Small intestine (tissue), 16 donors: ENCODE measurements at places on chromosomes 3 and 15. TPM values are rescaled to one million over a fixed set of nuclear protein-coding genes. Genes with fewer than 3 reads are reported as not detected.

Gene RTP1
- polyA plus RNA-seq, result not detected

Gene CLRN1
- 3.6 TPM for polyA plus RNA-seq

Gene NR1I2
- 37.8 TPM for polyA plus RNA-seq

Gene ROBO2
- polyA plus RNA-seq, result under 0.01 TPM

Gene GOLGA6L10
- 0.67 TPM for polyA plus RNA-seq

Gene MEIS2
- 13.2 TPM for polyA plus RNA-seq

Gene KLHL40
- polyA plus RNA-seq, result 1.1 TPM

Gene OR5K2
- not detected for polyA plus RNA-seq

Gene ZNF280D
- polyA plus RNA-seq, result 6.8 TPM

Gene PEAK1
- 1.4 TPM for polyA plus RNA-seq

Gene MESP2
- not detected for polyA plus RNA-seq

Gene EPB42
- not detected for polyA plus RNA-seq

Gene TGM5
- not detected for polyA plus RNA-seq

Gene SCAMP5
- polyA plus RNA-seq, result 78.1 TPM

Gene TMEM42
- 6.2 TPM for polyA plus RNA-seq

Gene CFAP100
- not detected for polyA plus RNA-seq

Gene SPATA12
- not detected for polyA plus RNA-seq

Gene TRPM1
- not detected for polyA plus RNA-seq

Gene CNOT10
- polyA plus RNA-seq, result 17.5 TPM

Gene SNTN
- polyA plus RNA-seq, result not detected

Gene GOLGA6A
- not detected for polyA plus RNA-seq

Gene SLC27A2
- polyA plus RNA-seq, result 15.7 TPM

Gene CACNA1D
- 8.7 TPM for polyA plus RNA-seq

Gene PIK3CB
- 19.9 TPM for polyA plus RNA-seq

Gene ADGRG7
- polyA plus RNA-seq, result 48.1 TPM

Gene PDZRN3
- polyA plus RNA-seq, result 11.9 TPM

Gene MB21D2
- polyA plus RNA-seq, result 4.9 TPM

Gene MORC1
- not detected for polyA plus RNA-seq

Gene PHLDB2
- 1.4 TPM for polyA plus RNA-seq

Gene PIK3R4
- polyA plus RNA-seq, result 19.1 TPM

Gene DZIP3
- 2.9 TPM for polyA plus RNA-seq

Gene BOC
- polyA plus RNA-seq, result 4.0 TPM

Gene STRA6
- polyA plus RNA-seq, result 0.27 TPM

Gene ULK4
- polyA plus RNA-seq, result 1.9 TPM

Gene CNTN3
- polyA plus RNA-seq, result 0.66 TPM

Gene PRR20G
- not detected for polyA plus RNA-seq

Gene SEMA3B
- polyA plus RNA-seq, result 144 TPM

Gene CNTN6
- 0.19 TPM for polyA plus RNA-seq

Gene LRRC3B
- not detected for polyA plus RNA-seq

Gene SCAP
- 71.7 TPM for polyA plus RNA-seq

Gene LYZL4
- polyA plus RNA-seq, result not detected

Gene TRH
- 0.10 TPM for polyA plus RNA-seq

Gene PLA2G4E
- 0.80 TPM for polyA plus RNA-seq

Gene SLC51B
- polyA plus RNA-seq, result 82.7 TPM

Gene C3orf33
- 1.1 TPM for polyA plus RNA-seq

Gene SLC28A2
- 30.5 TPM for polyA plus RNA-seq

Gene DPPA2
- 0.03 TPM for polyA plus RNA-seq

Gene SLC24A5
- polyA plus RNA-seq, result not detected

Gene ASB14
- not detected for polyA plus RNA-seq

Gene KBTBD13
- not detected for polyA plus RNA-seq

Gene PIGZ
- 2.3 TPM for polyA plus RNA-seq

Gene CISH
- polyA plus RNA-seq, result 47.0 TPM

Gene CORO2B
- polyA plus RNA-seq, result 1.3 TPM
